Stimulated activated CD4-positive, alpha-beta T cell treated with anti-CD3 and anti-CD28 coated beads, Interleukin-4, amount 100 ng/mL, for 48 hours (primary cell): ENCODE measurements at places on chromosomes 11 and 22.
A peak's percentile ranks its signal among the peaks of the same experiment; 100 is the strongest.

- no peak for DNase-seq
These were observed 14.9 kb downstream of the ADAMTS8 start for GRCh38 chr11:130413405-130414106.

DNA sequence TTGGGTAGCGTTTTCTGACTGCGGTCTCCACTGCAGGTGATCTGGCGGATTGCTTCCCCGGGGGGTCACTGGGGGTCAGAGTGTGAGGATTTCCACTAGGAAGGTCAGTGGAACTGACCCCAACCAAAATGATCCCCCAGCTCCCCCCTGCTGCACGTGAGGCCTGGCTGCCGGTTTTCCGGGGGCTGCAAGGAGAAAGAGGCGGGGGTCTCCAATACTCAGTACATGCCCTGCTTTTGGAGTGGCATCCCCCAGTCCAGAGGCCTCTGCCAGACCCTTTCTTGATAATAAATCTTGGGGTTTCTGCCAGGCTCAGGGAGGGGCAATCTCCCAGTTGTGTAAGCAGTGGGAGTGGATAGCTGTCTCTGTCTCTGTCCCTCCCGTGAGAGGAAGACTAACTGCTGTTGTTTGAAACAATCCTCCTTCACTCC, 71.5 kb upstream of the RTL6 start:
- DNase-seq = no peak

- DNase-seq = no peak
These were observed 453.4 kb downstream of the NTM start for GRCh38 chr11:131823772-131824171.

GRCh38 chr11:134858783-134859480, 446.9 kb upstream of the B3GAT1 start:
- no peak for DNase-seq

GRCh38 chr11:46801694-46802470, 44.2 kb downstream of the CKAP5 start:
- no peak for DNase-seq

DNA sequence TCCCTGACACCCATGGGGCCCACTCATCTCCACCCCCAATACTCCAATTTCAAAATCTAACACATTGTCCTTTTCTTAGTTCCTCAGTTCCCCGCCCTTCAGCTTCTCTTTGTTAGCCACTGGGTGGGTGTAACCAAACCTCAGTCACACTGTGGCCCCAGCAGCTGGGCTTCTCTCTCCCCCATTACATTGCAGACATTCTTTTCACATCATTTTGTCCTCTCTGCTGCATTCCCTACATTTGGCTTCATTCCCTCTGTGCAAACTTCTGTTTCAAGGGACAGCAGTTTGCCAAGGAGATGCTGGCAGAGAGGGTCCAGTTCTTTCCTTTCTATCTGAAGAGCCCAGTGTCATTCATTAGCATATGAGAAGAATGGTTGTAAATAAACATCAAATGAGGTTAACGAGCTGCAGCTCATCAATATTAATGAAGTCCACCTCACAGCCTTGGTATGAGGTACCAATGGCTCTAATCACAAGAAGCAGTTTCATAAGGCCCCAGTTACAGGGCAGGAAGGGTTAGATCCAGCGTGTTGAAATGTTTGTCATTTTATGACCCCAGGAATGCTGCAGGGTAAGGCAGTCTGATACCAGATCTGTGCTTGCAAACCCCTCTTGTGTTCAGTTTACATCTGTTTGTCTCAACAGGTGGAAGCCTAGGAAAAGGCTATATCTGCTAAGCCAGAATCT, 72.3 kb downstream of the ARFGAP2 start:
- DNase-seq = no peak

DNA sequence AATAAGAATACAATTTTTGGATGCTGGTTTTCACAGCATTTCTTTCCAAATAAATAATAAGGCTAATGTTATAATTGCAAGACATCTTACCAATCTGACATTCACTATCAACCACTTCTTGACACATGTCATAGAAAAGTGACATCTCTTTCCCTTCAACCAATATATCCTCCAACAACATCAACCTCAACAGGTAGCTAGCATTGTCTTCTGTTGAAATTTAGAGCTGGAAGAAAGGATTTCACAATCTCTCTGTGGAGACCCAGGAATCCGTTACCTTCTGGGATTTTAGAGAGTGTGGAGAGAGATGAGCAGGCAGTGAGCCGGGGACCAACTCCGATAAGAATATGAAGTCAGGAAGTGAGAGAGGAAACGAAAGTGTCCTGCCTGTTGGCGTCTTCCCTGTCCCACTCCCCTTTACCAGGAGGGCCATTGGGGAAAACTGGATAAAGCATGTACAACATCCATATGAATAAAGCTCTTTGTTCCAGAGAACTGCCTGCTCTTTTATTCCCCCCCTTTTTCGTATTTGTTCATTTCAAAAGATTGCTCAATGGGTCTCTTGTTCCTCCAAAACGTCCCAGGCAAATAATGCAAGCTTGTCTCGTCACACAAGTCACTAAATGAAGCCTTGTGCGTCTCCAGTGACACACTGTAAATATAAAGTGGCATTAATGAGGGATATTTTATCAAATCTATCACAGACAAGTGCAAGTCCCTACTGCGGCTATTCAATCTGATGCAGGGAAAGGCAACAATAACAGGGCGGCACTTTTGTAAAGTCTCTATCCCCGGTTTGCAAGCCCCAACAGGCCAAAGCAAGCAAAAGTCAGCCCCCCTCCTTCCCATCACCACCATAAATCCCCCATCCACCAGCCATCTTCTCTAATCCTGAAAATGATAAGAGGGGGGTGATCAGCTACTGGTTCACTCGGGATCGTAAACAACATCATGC, 3.4 kb downstream of the CADM1 start:
- no peak for DNase-seq

GRCh38 chr11:78291503-78292108, 102.9 kb downstream of the USP35 start:
- DNase-seq = no peak

GRCh38 chr22:37154925-37155712, 5.4 kb upstream of the IL2RB start:
- no peak for DNase-seq

DNA sequence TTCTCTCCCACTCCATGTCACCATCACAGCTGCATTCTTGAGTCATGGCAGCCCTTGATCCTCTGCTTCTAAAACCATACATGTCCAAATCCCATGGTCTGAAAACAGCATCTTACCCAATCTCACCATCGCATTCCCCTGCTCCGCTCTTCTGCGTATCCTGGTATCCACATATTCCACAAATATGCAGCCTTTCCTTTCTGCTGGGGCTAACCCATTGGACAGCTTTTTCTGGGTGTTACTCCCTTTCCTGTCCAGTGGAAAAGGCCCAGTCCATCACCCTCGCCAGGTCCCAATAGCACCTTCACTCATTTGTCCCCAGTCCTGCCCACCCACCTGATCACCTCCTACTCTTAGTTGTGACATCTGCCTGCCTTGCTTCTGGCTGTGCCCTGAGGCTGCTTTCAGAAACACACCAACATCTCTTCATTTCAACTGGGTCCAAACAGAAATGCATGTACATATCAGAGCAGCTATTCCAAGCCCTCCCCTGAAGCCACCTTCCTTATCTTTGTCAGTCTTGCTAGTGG, 237.6 kb upstream of the TBCEL start:
- no peak for DNase-seq

DNA sequence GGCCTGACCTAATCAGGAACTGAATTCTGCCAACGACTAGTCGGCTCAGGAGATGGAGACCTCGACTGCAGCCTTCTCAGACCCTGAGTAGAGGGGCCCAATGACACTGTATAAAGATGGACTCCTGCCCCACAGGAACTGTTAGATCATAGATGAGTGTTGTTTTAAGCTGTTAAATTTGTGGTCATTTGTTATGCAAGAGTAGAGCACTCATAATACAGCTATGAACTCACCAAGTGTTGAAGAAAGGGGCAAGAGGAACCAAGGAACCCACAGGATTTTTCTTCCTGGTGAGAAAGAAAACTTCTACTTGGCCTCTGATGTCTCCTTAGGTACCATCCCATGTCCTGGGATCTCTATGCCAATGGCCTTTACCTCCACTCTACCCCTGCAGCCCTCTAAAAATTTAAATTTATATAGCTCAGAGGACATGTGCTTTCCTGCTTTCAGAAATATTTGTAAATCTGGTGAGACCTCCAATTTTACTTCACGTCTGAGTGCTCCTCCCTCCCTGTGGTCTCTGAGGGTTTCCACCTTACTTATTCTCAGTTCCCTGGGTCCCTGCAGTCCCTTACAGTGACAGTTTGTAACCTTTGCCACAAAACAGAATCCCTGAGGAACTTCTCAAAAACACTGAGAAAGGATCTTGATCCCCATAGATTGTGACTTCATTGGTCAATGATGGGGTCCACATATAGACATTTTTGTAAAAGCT, 256.3 kb upstream of the ARHGAP20 start:
- DNase-seq = no peak

GRCh38 chr22:42716649-42717127, 4.0 kb downstream of the A4GALT start:
- DNase-seq = no peak

DNA sequence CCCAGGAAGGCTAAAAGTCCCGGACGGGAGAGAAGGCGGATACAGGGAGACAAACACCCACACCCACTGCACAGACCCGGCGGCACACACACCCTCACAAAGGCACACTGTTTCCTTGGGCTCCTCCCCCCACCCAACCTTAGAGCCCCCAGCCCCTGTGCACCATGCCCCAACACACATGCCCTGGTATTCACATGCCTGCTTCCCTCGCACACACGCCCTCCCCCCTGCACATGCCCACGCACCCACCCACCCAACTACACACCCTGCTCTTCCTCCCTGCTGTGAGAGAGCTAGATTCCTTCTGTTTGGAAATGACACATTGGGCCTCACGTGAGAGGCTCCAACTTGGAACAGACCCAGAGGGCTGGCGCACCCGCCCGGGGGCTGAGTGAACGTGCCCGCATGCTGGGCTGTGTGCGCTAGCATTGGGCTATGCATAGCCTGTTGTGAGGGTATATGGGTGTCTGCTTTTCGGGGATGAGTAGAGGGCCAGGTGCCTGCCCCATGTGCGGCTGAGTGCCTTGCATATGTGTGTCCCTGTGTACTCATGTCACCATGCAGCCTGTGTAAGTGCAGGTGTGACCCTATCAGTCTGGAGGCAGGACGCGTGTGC, 518 bp upstream of the CHRM1 start:
- DNase-seq = no peak

DNA sequence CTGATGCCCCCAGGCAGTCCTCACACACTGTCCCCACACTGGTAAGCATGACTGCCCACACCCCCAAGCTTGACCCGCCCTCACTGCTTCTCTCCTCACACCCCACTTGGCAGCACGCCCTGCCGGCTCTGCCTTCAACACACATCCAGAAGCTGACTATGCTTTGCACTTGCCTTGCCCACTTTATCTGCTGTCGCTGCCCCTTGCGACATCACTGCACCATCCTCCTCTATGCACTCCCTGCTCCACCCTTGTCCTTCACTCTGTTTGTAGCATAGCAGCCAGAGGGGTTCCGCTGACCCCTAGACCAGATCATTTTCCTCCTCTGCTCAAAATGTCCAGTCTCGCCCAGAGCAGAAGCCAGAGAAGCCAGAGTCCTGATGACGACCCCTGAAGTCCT, 25.3 kb upstream of the SLC25A1 start:
- no peak for DNase-seq

DNA sequence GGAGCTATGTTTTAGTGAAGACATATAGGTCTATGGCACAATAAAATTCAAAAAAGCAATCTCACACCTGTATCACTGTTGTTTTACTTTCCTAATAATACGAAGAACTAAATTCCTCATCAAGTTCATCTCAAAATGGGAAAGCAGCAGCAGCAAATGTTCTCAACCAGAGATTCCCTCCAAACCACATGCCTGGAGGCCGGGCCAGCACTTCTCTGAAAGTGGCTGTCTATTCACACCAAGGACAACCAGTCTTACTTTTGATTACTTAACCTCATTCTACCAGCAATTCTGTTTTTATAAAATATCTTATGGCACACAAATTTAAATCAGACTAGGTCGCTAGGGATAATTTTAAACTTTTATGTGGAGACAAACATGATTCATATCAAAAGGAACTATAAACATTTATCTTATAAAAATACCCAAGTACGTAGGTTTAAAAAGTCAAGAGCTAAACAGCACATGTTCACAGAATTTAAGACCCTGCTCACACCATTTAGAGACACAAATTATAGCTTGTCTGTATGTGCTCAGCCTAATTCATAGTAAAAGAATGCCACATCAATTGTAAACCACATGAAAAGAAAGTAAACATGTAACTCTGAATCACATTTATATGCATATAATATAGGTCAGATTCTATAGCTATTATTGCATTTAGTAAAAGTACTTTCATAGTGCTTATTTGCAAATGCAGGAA, 46.1 kb downstream of the RRAS2 start:
- no peak for DNase-seq

DNA sequence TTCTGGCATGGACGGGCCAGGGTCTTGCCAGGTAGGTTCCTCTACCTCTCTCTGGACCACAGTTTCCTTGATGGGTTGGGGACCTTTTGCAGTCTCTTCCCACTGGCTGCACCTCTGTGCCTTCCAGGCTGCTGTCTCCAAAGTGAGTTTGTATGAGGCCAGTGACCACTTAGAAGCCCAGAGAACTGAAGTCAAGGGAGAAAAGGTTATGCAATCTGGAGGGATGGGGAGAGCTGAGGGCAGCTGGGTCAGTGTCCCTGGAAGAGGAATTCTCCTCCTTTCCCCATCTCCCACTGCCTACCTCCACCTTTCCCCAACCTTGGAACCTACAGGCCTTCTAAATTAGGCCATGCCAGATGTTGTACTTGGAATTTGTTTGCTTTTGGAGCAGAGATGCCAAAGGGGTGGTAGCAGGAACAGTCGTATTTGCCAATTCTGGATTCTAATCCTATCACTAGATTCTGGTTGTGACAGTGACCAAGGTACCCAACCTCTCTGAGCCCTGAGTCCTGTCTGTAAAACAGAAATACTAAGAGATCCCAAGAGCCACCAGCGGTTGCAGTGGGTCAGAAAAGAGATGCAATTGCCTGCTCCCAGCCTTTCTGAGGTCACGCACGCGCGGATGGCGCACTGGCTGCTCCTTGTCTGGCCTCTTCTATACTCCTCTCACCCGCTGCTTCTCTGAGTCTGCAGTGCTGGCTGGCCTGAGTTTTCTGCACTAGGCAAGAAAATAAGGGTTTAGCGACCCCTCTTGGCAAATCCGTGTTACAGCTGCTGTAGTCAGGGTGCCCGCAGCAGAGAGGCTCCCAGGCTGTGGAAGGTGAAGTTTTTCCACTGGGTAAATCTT, 10.7 kb upstream of the ACCSL start:
- DNase-seq = peak; percentile 31
